Activated T-helper 1 cell treated with anti-CD3 and anti-CD28 coated beads, Interleukin-12 subunit alpha, Interleukin-12 subunit beta, Interleukin-2, Interleukin-4 antibody, amounts not matched to agents 30 ng/mL and 10 ng/mL and 1 ng/mL, durations not matched to agents 14 hours and 24 hours and 36 hours (primary cell): ENCODE measurements at places on chromosomes 13 and 19.

DNA sequence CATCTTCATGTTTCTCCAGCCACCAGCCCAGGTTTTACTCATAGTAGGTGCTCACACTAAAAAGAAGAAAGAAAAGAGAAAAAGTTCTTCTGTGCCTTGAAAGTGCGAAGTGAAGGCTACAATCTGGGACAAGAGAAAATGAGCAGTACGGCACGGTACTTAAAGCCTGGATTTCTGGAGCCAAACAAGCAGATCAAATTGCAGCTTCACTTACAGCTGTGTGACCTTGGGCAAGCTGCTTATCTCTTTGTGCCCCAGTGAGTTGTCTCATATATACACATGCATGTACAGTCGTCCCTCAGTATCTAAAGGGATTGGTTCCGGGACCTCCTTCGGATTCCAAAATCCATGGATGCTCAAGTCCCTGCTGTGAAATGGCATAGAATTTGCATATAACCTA lies 41.8 kb downstream of the GSX1 start:
- no peak overlapping the region for H3K4me3 ChIP-seq

- no peak for DNase-seq
- H3K4me1 ChIP-seq, result peaks cover 28% of the 10 kb centered on the region
- H3K4me3 ChIP-seq, result no peak overlapping the region
- H3K36me3 ChIP-seq, result peaks cover 1% of the 10 kb centered on the region
- H3K27ac ChIP-seq, result no peak overlapping the region
- no peaks in the 10 kb centered on the region for H3K27me3 ChIP-seq
These were observed 50.8 kb downstream of the RFX2 start for GRCh38 chr19:6059396-6059947.

DNA sequence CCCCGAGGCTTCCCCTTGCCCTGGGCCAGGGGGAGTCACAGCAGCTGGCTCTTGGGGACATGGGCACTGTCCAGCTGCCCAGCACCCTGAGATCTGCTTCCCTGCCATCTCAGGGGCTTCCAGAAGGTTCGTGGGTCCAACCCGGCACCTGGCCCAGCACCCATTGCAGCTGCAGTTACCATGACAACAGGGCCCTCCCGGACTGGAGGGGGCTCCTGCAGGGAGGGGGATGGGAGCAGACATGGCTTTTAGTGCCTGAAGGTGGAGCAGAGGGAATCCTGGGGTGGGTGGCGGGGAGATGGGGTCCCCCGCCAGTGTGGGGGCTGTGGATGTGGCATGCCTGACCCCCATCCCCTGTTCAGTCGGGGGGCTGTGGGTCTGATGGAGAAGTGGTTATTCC lies 14.7 kb downstream of the PIN1 start:
- no peak overlapping the region for H3K4me3 ChIP-seq
- peaks cover 6% of the 10 kb centered on the region for H3K4me1 ChIP-seq
- H3K27me3 ChIP-seq, result no peaks in the 10 kb centered on the region
- H3K27ac ChIP-seq, result no peak overlapping the region
- DNase-seq, result no peak

DNA sequence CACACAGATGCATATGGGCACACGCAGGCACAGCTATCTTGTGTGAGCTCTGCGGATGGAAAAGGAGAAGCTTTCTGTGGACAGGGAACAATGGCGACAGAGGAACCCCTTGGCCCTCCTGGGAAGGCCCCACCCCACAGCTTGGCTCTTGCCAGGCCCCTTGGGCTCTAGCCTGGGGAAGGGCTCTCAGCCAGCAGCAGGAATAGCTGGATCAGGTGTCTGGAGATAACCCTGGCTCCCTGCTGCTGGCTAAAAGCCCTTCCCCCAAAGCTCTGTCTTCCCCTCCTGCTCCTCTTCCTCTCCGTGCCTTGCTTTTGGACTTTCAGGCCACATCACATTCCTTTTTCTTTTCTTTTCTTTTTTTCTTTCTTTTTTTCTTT lies 24.3 kb downstream of the CEBPA start:
- peaks cover 24% of the 10 kb centered on the region for H3K4me1 ChIP-seq
- H3K27ac ChIP-seq, result no peak overlapping the region
- no peaks in the 10 kb centered on the region for H3K36me3 ChIP-seq

- no peak overlapping the region for H3K27ac ChIP-seq
- peaks cover 13% of the 10 kb centered on the region for H3K4me1 ChIP-seq
- no peaks in the 10 kb centered on the region for H3K36me3 ChIP-seq
- no peak for DNase-seq
- no peak overlapping the region for H3K4me3 ChIP-seq
These were observed 526.1 kb downstream of the KLF12 start for GRCh38 chr13:73608157-73608516.
